ENCODE measurements at places on chromosomes 11 and 22. TPM values are rescaled to one million over a fixed set of nuclear protein-coding genes. Genes with fewer than 3 reads are reported as not detected.

Gene TSGA10IP
- total RNA-seq: not detected

Gene SNX19
- total RNA-seq: 56.0 TPM

DNA sequence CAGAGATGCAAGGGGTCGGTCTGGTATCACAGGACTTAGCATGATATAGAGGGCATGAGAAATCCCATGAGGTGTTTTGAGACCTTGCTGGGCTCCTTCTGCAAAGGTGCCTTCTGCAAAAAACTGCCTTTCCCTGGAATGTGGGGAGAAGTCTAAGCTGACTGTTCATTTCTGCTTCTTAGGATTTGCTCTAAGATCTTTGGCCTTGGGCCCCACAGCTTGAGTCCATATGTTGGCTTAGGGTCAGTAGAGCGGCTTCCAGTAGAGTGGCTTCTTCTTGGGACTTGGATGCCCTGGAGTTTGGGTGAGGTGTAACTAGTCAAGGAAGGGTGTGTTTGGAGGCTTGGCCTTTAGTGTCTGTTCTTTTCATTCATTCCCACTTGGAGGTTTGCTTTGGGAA, 37.0 kb downstream of the AMPD3 start:
- no peak overlapping the region for H3K27ac ChIP-seq
- peaks cover 15% of the 10 kb centered on the region for H3K4me1 ChIP-seq
- no peak overlapping the region for H3K4me3 ChIP-seq
- no peak for DNase-seq

DNA sequence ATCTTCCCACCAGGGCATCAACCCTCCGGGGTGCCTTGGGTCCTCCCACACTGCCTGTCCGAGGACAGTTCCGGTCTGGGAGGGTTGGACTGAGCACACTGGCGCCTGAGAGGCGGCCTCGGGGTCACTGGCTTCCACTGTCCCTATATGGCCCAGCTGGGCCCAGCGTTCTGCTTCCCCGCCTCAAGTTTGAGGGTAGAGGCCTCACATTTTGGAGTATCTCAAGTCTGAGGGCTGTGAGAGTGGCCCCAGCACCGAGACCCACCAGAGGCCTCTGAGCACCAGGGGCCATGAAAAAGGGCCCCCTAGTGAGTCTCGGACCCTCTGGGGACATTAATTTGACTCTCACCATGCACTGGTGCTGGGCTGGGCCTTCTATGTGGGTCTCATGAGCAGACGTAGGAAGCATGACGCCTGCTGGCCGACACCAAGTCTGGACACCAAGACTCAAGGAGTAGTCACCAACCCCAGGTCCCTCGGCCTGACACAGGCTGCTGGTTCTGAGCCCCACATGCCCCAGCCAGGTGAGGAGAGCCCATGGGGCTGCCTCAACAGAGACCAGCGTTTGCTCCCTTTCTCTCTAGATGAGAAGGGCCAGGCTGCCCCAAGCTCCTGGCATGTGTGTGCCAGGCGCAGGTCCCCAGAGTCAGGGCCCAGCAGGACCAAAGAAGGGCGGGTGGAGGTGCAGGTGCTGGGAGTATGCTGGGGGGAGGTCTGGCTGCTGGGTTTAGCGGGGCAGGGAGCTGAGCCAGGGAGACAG, 27.5 kb downstream of the ARVCF start:
- no peak for DNase-seq
- peaks cover 80% of the 10 kb centered on the region for H3K4me1 ChIP-seq
- peak overlapping the region; percentile 94 for H3K27ac ChIP-seq
- no peaks in the 10 kb centered on the region for H3K27me3 ChIP-seq
- H3K36me3 ChIP-seq: no peaks in the 10 kb centered on the region

Gene PRDX5
- total RNA-seq: 321 TPM

Gene SHANK2
- total RNA-seq: 0.27 TPM

- H3K36me3 ChIP-seq: no peaks in the 10 kb centered on the region
- no peak for DNase-seq
- H3K4me3 ChIP-seq: no peak overlapping the region
- peaks cover 3% of the 10 kb centered on the region for H3K27me3 ChIP-seq
Observed at GRCh38 chr11:119651802-119652584, 77.0 kb downstream of the NECTIN1 start.

GRCh38 chr22:30225220-30225927, 21.2 kb downstream of the LIF start:
- no peaks in the 10 kb centered on the region for H3K36me3 ChIP-seq
- DNase-seq: no peak
- H3K27ac ChIP-seq: no peak overlapping the region
- peaks cover 100% of the 10 kb centered on the region for H3K27me3 ChIP-seq
- no peak overlapping the region for H3K4me3 ChIP-seq

Gene TBX10
- total RNA-seq: 0.14 TPM

GRCh38 chr11:19789835-19790710, 77.4 kb downstream of the NAV2 start:
- no peak overlapping the region for H3K4me3 ChIP-seq
- H3K27ac ChIP-seq: no peak overlapping the region
- H3K27me3 ChIP-seq: no peaks in the 10 kb centered on the region
- H3K4me1 ChIP-seq: peaks cover 50% of the 10 kb centered on the region

DNA sequence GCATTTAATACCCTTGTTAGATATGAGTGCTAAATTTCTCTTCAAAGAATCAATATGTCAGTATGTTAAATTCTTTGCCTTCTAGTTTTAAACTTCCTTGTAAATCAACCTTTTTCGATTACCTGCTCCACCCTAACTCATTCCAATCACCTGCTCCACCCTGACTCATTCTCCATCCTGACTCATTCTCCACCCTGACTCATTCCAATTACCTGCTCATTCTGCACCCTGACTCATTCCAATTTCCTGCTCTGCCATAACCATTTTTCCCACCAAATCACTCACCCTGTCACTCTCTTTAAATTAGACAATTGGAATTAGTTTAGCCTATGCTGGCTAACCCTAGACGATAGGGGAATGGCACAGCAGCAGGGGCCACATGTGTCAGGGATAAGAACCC, 519.5 kb upstream of the LRRC4C start:
- no peak for DNase-seq
- no peaks in the 10 kb centered on the region for H3K27me3 ChIP-seq
- no peaks in the 10 kb centered on the region for H3K4me1 ChIP-seq
- no peak overlapping the region for H3K27ac ChIP-seq
- H3K36me3 ChIP-seq: no peaks in the 10 kb centered on the region

Gene ATG2A
- total RNA-seq: 13.1 TPM

- no peaks in the 10 kb centered on the region for H3K27me3 ChIP-seq
- peaks cover 23% of the 10 kb centered on the region for H3K4me1 ChIP-seq
- H3K27ac ChIP-seq: peak overlapping the region; percentile 43
- peak; percentile 24 for DNase-seq
Observed at GRCh38 chr11:19642185-19643158, 70.2 kb upstream of the NAV2 start.

DNA sequence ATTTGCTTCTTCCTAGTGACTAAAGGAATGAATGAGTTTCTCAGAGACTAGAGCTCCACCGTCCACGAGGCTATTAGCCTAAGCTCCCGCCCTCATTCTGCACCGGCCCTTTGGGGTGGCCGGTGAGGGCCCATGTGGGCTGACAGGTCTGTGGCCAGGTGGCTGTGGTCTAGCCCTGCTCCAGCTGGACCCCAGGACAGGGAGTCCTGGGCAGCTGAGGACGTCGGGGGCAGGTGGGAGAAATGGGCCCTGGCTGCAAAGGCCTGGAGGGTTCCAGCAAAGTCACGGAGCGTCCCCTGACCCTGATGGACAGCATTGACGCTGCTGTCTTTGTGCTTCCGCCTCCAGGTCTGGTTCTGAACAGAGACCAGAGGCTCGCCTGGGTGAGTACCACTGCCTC, 12.2 kb downstream of the SERHL2 start:
- H3K4me3 ChIP-seq: no peak overlapping the region
- no peak for DNase-seq
- H3K4me1 ChIP-seq: peaks cover 16% of the 10 kb centered on the region
- H3K36me3 ChIP-seq: peaks cover 26% of the 10 kb centered on the region

Gene USH1C
- total RNA-seq: not detected

- no peaks in the 10 kb centered on the region for H3K36me3 ChIP-seq
- H3K27me3 ChIP-seq: peaks cover 66% of the 10 kb centered on the region
- no peak overlapping the region for H3K4me3 ChIP-seq
Observed at GRCh38 chr11:134372536-134372935, 39.5 kb downstream of the B3GAT1 start.

Gene GRIK4
- 0.16 TPM for total RNA-seq

Gene PPFIBP2
- 19.2 TPM for total RNA-seq

Gene NRXN2
- 0.71 TPM for total RNA-seq

- no peak for DNase-seq
- H3K4me1 ChIP-seq: peaks cover 27% of the 10 kb centered on the region
- H3K27ac ChIP-seq: no peak overlapping the region
- no peak overlapping the region for H3K4me3 ChIP-seq
- no peaks in the 10 kb centered on the region for H3K36me3 ChIP-seq
- no peaks in the 10 kb centered on the region for H3K27me3 ChIP-seq
Observed at GRCh38 chr11:101030692-101031091, 98.9 kb downstream of the PGR start.

Gene OR51I1
- not detected for total RNA-seq

- DNase-seq: no peak
- H3K4me3 ChIP-seq: no peak overlapping the region
- peaks cover 8% of the 10 kb centered on the region for H3K27me3 ChIP-seq
Observed at GRCh38 chr11:129849447-129850130, 33.9 kb downstream of the TMEM45B start.

DNA sequence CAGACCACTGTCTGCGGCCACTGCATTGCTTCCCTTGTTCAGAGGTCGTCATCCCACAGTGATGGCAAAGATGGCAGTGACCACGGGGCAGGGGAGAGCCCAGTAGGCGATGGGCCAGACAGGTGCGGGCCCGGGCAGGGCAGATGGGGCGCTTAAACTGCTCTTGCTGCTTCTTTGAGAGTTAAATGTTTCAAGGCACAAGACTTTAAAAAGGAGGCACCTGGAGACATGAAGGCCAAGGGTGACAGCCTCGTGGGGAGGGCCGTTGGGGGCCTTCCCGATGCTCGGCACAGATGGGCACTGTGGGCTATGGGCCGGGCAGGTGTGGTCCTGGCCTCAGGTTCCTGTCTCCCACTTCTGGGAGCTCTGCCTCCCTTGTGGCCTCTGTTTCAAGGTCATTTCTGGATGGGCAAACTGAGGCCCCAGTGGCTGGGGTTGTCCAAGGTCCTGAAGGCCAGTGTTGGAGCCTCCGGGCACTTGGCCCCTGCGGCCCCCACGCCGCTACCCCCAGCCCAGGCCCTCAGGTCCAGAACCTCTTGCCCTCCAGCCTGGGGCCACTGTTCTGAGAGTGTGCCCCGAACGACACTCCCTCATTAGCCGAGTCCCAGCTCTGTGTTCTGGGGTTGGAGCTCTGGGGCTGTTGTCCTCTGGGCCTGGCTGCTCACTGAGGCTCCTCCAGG, 16.9 kb upstream of the CCDC188 start:
- no peak for DNase-seq
- H3K4me1 ChIP-seq: no peaks in the 10 kb centered on the region
- peaks cover 21% of the 10 kb centered on the region for H3K27me3 ChIP-seq
- no peaks in the 10 kb centered on the region for H3K36me3 ChIP-seq
- H3K27ac ChIP-seq: no peak overlapping the region

- no peaks in the 10 kb centered on the region for H3K27me3 ChIP-seq
- DNase-seq: no peak
- H3K27ac ChIP-seq: no peak overlapping the region
- H3K4me1 ChIP-seq: peaks cover 17% of the 10 kb centered on the region
- no peaks in the 10 kb centered on the region for H3K36me3 ChIP-seq
Observed at GRCh38 chr11:115249061-115249578, 255.1 kb downstream of the CADM1 start.

DNA sequence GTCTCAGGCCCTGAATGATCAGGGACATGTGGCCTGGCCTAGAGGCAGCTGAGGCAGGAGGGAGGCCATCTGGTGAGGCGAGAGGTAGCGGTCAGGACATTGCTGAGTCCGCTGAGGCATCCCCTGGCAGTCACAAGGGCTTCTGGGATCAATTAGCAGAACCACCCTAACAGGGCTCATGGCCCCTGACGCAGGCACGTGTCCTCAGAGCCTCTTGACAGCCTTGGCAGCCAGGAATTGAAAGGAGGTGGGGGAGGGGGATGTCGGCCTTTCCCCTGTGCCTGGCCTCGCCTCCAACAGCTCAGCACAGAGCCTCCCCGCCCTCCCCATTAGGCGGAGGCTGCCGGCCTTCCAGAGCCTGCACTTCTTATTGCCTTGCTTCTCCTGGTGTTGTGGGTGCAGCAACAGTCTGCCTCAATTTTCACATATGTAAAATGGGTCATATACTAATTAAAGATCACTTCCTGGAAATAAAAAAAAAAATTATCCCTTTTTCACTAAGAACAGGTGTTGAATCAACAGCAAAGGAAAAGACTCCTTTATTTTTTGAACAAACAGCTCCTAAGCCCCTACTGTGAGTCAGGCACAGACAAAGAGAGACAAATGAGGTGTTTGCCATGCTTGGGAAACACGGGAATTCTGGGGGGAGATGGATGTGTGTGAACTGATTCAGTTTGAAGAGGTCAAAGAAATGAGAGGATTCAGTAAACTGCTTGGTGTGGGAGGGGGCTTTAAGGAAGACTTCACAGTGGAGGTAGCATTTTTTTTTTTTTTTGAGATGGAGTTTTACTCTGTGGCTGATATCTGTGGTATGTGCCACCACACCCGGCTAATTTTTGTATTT, 55.3 kb downstream of the NFAM1 start:
- H3K4me3 ChIP-seq: no peak overlapping the region
- H3K36me3 ChIP-seq: no peaks in the 10 kb centered on the region
- H3K4me1 ChIP-seq: peaks cover 9% of the 10 kb centered on the region

- H3K4me1 ChIP-seq: peaks cover 100% of the 10 kb centered on the region
- peak overlapping the region; percentile 12 for H3K4me3 ChIP-seq
- H3K36me3 ChIP-seq: peaks cover 2% of the 10 kb centered on the region
- DNase-seq: no peak
- H3K27me3 ChIP-seq: no peaks in the 10 kb centered on the region
Observed at GRCh38 chr11:114132944-114133394, 73.5 kb downstream of the ZBTB16 start.
